ENCODE measurements at places on chromosomes 16 and 17. TPM values are rescaled to one million over a fixed set of nuclear protein-coding genes. Genes with fewer than 3 reads are reported as not detected.

GRCh38 chr17:82148997-82149396 is 51.0 kb upstream of the FASN start:
- DNase-seq: no peak

GRCh38 chr16:88991813-88992350 is 14.9 kb upstream of the CBFA2T3 start:
- DNase-seq: no peak

DNA sequence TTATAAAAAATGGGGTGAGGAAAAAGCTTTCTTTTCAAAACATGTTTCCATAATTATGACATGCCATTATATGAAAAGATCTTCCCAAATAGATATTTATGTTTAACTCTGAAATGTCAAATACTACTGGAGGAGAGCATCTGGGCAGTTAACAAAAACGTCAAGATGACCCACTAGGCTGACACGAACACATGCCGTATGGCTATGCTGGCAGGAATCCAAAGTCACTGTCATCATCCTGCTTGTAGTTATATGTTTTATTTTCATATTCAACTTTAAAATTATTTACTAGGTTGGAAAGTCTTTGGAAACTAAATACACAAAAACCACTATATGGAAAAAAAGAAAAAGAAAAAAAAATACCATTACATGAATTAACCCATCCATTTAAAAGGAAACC is 27.3 kb downstream of the ANKFY1 start:
- DNase-seq: no peak

- DNase-seq: no peak
These were observed 130.8 kb downstream of the XYLT1 start for GRCh38 chr16:17339764-17340541.

- no peak for DNase-seq
These were observed 72.4 kb downstream of the CES1 start for GRCh38 chr16:55760310-55761001.

The KCNJ18 gene
- not detected for total RNA-seq

DNA sequence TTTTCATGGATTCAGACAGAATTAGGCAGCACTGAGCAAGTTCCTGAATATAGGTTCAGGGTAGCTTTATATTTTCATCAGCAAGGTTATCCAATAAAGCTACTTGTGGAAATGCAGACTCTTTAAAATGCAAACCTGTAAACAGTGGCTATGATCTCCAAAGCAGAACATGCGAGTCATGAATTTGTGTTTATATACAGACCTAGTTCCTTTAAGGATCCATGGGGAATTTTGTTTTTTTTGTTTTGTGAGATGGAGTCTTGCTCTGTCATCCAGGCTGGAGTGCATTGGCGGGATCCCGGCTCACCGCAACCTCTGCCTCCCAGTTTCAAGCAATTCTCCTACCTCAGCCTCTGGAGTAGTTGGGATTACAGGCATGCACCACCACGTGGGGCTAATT is 14.8 kb downstream of the CLEC16A start:
- peak; percentile 30 for DNase-seq

DNA sequence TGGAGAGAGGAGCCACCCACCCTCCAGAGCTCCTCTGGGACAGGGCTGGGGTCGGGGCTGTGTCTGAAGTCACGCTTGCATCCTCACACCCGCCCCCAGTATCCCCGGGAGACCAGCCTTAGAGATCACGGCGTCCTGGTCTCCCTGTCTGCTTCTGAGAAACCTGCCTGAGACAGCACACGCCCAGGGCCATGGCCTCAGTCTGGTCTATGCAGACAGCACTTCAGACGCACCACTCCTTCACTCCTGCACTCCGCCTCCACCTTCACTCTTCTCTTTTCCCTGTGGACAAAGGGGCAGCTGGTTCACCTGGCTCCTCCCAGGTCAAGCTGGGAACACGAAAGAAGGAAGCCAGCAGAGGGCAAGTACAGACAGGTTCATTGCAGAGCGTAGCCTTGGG is 248.0 kb upstream of the GSE1 start:
- DNase-seq: no peak

GRCh38 chr16:90015586-90016338 is 3.5 kb downstream of the DBNDD1 start:
- no peak for DNase-seq

The HBM gene
- total RNA-seq: not detected

The STH gene
- total RNA-seq: 1.0 TPM

The PIGQ gene
- 53.4 TPM for total RNA-seq

Measured in Caki2 (cell line).